ENCODE measurements at places on chromosomes 4 and X.

DNA sequence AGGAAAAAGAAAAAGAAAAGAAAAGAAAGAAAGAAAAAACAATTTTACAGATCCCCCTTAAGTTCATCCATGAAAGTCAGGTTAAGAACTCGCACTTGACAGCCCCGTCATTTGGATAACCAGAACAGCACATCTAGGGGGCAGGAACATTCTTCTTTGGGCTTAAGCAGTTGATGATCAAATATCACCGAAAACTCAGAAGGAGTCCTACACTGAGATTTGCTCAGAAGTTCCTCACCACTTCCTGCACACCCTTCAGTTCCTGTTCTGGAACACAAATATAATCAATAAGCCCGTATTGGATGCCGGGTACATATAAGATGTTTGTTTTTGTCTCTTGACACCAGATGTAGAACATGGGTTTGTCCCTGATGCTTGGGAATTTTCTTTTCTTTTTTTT, 14.7 kb downstream of the NLGN3 start:
- DNase-seq, result no peak

DNA sequence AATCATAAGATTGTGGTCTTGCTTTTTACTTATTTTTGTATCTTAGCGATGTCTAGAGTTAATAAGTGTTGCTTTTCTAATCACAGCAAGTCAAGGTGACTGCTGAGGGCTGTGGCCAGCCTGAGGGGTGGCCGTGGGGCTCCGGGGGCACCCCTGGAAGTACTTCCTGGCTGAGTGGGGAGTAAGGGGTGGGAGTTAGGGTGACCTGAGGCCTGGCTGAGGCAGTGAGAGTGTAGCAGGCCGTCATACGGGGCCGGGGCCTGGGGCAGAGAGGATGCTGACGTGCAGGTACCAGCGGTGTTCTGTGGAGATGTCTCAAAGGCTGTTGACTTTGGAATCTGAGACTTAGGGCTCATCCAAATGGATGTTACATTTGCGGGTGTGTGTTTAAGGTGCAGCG, 29.3 kb downstream of the PIGG start:
- DNase-seq, result no peak

GRCh38 chr4:141311246-141312204, 90.8 kb downstream of the ZNF330 start:
- DNase-seq, result no peak

DNA sequence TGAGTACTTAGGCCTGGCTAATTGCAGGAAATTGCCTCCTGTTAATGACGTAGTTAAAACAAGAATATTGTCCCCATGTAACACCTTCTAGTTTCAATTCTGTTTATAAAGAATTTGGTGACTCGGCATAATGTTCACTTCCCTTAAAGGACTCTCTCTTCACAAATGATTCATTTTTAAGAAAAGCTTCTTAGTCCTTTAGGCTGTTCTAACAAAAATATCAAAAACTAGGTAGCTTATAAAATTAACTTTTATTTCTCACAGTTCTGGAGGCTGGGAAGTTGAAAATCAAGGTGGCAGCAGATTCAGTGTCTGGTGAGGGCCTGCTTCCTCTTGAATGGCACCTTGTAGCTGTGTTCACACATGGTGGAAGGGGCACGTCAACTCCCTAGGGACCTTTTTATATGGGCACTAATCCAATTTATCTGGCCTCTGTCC, 23.8 kb downstream of the COL25A1 start:
- DNase-seq, result no peak

GRCh38 chr4:144985531-144985930, 112.5 kb downstream of the ANAPC10 start:
- no peak for DNase-seq

- no peak for DNase-seq
Observed at GRCh38 chrX:25869761-25870160, 268.4 kb upstream of the MAGEB18 start.

DNA sequence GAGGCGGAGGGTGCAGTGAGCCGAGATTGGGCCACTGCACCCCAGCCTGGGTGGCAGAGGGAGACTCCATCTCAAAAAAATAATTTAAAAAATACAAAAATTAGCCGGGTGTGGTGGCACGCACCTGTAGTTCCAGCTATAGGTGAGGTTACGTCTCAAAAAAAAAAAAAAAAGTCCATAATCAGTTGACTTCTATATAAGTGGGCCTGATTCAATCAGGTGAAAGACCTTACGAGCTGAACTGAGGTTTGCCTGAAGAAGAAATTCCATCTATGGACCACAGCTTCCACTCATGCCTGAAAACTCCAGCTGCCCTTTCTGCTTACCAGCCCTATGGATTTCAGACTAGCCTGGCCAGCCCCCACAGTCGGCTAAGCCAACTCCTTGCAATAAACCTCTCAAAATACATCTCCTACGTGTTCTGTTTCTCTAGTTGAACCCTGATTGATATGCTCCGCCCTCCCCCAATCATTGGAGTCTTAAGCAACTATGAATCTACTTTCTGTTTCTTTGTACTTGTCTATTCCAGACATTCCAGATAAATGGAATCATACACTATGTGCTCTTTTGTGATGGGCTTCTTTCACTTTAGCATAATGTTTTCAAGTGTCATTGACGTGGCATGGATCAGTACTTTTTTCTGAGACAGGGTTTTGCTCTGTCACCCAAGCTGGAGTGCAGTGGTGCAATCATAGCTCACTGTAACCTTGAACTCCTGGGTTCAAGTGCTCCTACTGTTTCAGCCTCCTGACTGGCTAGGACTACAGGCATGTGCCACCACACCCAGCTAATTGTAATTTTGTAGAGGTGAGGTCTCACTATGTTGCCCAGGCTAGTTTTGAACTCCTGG, 36.6 kb downstream of the SAT1 start:
- no peak for DNase-seq

GRCh38 chrX:24241822-24242648, 71.8 kb downstream of the SUPT20HL2 start:
- no peak for DNase-seq

DNA sequence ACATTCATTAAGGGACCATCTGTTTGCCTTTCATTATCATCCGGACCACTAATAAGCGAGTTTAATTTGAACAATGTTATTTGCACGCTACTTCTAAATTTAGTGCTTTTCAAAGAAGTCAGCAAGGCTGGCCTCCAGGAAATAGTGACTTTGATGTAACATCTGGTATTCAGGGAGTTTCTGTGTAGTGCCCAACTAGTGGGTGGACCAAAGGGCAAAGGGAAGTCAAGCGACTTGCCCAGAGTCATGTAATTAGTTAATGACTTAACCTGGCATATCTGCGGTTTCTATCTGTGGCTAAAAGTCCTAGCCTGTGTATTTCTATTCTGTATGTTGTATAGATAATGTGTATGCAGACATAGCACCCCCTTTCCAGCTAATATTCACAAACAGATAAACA, 56.3 kb upstream of the LCORL start:
- no peak for DNase-seq

DNA sequence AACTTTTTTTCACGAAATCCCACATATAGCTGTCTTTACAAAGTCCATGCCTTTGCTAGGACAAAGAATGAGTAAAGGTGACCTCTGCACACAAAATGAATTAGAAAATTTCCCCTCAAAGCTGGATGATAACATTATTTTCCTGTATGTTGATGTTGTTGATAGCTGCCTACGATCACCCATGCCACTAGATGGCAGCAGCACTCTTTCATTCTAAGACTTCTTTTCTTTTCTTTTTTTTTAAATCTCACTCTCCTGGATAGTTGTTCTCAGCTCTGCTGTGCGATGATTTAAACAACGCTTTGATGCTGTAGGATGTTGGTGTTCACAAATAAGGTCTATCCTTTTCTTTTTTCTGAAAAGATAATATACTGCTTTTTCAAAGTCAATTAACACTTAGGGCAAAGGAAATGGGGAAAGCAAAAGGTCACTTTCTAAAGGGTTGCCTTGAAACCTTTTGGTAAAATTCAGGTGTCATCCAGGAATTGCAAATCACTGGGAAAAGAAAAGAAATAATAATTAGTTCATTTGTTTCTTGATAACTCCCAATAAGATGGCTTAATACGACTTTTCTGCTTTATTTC, 266.8 kb downstream of the C4orf33 start:
- DNase-seq, result no peak

- DNase-seq, result no peak
Observed at GRCh38 chrX:143853488-143853887, 30.4 kb upstream of the UBE2NL start.

DNA sequence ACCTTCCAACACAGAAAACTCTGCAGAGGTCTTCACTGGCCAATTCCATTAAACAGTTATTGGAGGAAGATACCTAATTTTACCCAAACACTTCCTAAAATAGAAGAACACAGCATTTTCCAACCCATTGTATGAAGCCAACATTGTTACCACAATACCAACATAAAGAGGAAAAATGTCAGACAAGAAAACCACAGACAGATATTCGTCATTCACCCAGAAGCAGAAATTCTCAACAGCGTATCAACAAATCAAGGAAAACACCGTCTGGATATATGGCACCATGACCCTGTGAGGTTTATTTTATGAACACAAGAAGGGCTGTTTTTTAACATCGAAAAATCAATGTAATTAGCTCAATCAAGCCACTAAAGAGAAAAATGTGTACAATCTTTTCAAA, 255.6 kb downstream of the ASMT start:
- DNase-seq, result no peak

- DNase-seq, result no peak
Observed at GRCh38 chr4:90069151-90069550, 58.0 kb upstream of the CCSER1 start.

DNA sequence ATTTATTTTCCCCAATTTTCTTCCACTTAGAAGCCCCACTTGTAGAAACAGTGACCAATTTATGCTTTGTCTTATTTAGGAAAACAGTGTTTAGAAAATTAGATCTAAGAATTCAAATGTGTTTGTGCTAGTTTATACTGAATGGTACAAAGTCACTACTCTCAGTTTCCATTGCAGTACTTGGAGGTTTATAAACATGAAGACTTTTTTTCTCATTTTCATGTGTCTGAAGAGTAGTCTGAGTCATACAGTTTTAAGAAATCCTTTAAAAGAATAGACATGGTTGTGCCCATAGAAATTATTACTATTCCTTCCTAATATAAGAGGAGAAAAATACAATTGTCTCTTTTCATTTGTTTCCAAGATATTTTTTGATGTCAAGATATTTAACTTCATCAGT, 458.7 kb downstream of the NAF1 start:
- no peak for DNase-seq

- DNase-seq, result no peak
Observed at GRCh38 chrX:78934866-78935265, 10.3 kb upstream of the P2RY10 start.

GRCh38 chr4:123478859-123479345, 82.3 kb downstream of the SPRY1 start:
- no peak for DNase-seq

GRCh38 chrX:153576961-153577360, 22.0 kb downstream of the CCNQ start:
- no peak for DNase-seq

- DNase-seq, result no peak
Observed at GRCh38 chr4:67576538-67576937, 18.0 kb downstream of the STAP1 start.

- no peak for DNase-seq
Observed at GRCh38 chr4:168531305-168531704, 34.5 kb downstream of the PALLD start.

GRCh38 chrX:84876876-84877275, 126.8 kb upstream of the APOOL start:
- DNase-seq, result no peak

- DNase-seq, result no peak
Observed at GRCh38 chrX:108297290-108297689, 140.9 kb downstream of the COL4A6 start.

DNA sequence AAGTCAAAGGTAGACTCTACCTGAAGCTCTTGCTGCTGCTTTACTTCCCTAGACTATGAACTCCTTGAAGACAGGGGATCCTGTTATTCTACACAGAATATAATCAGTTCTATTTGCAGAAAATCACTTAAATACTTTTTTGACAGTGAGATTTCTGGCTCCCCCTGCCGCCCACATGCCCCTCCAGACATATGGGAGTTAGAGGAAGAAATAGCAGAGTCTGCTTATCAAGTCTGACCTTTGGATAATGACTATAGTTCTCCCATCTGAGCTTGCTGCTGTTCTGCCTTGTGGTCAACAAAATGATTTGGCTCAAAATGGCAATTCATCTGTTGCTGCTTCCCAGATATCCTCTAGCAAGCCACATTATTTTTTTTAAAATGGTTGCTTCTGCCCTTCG, 101.1 kb downstream of the ENOX2 start:
- DNase-seq, result no peak

DNA sequence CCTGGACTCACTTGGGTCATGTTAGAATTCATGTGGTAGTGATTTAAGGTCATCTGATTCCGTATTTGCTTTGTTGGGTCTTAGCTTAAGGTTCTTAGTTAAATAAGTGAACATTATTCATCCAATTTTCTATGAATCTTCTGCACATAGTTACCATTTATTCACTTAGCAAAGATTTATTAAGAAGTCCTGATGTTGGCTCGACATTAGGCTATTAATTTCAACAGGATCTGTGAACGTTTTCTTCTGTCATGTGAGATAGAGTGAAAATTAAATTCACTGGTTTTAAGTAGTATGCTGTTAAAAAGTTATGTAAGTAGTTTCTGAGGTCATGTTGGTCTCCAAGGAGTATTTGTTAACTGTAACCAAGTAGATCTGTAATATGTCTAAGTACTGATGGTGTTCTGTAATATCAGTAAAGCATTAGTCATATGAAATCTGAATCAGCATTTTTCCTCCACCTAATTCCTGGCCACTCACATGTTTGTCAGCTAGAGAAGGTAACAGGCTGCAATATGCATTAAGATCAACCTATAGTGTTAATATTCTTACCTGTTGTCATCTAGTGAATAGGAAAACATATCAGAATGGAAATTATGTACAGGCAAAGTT, 155.6 kb downstream of the PCDH7 start:
- DNase-seq, result no peak

GRCh38 chrX:71282514-71283402, 677 bp upstream of the NONO start:
- peak; percentile 9 for DNase-seq

- no peak for DNase-seq
Observed at GRCh38 chr4:71732706-71733105, 51.2 kb downstream of the GC start.

- no peak for DNase-seq
Observed at GRCh38 chr4:176002007-176002613, 63.5 kb upstream of the WDR17 start.

- no peak for DNase-seq
Observed at GRCh38 chrX:84357296-84357695, 145.0 kb downstream of the HDX start.

DNA sequence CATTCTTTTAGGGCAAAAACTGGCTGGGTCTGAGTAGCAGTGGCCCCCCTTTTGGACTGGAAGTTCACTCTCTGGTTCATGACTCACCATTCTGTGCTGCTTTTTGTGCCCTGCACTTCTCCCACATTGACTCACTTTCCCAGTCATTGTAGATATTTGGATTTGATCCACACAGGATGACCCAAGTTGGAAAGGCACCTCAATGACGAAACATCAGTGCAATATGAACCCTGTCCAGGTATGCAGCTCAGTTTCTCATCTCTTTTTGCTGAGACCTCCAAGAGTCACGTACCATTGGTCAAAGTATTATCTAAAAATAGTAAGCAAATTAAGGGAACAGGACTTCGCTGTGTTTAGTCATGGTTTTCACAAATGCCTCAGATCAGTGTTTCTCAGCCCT, 92.7 kb downstream of the CBLL2 start:
- DNase-seq, result no peak

Measured in stimulated activated CD4-positive, alpha-beta T cell treated with anti-CD3 and anti-CD28 coated beads, Interleukin-1b, Interleukin-23, amount 100 ng/mL, for 1 hour (primary cell).